GM18507 (cell line): ENCODE measurements at places on chromosomes 2 and 18.

DNA sequence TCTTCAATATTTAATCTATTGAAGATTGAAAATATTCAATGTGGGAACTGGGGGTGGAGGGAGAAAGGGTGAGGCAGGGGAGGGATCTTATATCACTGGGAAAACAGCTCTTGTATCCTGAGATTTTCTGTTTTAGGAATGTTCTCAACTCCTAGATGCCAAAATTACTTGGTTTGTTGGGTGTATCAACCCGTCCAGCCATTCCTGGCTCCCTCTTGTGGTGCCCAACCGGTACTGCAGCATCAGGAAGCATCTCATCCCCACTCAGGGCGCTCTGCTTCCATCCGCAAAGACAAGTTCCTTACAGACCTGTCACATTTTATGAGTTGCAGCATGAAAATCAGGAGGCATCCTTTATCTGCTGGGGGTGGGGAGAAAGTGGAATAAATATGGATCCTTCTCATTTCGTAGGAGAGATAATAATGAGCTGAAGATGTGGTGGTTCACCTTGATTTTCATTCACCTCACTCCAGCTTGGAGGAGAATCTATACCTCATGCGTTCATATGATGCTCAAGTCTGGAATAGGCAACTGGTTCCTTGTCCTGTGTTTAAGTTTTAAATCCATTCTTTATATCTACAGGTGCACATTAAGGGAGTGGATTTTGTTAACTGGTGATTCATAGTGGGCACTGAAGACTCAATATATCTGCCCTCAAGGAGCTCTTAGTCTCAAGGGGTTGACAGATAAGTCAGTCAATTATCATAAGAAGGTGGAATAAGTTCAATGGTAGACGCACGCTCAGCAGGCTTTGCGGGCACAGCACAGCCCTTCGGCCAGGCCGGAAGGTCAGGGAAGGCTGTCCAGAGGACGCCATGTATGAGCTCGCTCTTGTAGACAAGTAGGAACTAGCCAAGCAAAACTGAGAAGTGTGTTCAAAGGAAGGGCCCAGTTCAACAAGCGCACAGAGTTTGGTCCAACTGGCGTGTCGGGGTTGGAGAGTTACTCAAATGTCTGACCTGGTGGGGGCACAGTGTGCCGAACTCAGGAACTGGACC, 127.3 kb downstream of the RNF144A start:
- peak; percentile 42 for DNase-seq

DNA sequence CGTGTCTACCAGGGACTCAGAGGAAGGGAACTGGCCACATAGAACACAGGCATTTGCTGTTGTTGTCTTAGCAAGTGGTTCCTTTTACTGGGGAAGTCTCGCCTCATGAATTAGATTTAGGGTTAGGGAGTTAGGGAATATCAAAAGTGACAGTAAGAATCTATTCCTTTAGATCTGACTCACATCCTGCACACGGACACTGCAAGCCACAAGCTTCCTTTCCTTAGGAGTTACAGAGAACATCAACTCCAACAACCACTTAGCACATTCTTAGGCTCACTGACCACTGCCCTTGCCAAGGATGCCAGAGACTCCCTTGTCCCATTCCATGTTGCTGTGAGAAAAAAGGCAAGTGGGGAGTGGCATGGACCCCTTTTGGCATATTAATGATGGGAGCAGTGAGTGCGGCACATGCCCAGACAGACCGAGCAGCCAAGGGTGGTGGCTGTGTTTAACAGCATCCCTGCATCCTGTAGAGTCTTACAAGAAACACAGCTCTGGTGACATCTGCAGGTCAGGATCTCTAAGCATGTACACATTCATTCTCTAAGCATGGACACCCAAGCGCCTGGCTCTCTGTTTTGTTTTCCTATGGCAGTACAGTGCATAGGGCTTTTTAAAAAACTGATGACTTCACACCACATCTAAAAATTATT, 745.6 kb upstream of the RAB6C start:
- DNase-seq = no peak

DNA sequence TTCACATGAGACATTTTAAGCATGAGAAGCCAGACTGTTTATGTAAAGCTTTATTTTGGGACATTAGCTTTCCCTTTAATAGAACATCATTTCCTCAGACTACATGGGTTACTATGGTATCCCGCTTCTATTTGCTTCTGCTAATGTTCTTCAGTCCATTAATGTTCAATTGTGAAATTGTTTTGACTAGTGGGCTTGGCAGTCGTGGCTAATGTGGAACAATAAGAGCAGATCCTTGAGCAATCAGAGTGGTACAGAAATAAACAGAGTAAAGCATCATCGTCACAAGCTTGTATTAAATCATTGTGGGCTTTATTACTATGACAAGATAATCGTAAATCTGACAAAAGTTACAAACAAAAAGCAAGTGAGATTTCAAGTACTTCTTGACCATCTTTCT, 60.2 kb downstream of the PDE1A start:
- no peak for DNase-seq

DNA sequence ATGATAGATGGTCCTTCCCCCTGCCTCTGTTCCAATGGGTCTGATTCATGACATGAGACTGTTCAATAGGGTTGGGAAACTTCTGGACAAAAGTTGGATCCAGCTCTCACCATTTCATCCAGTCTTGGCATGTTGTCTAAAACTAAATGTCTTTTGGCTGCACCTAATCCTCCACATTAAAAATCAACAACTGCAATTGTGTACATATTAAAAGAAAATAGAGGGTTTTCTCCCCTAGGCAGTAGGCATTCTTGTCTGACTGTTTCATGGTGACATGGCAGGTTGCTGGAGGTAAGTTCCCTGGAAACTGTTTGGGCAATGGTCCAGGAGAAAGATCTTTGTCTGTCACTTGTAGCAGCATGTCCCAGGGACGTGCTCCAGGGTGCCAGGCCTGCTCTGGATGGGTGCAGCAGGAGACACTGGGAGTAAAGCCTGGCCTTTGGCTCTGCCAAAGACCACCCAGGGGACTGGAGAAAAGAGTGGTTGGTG, 135.8 kb downstream of the TCF4 start:
- no peak for DNase-seq

- DNase-seq = no peak
Measured at GRCh38 chr18:66872277-66872676, 268.4 kb upstream of the CDH19 start.

GRCh38 chr2:195532628-195533271, 124.3 kb upstream of the SLC39A10 start:
- no peak for DNase-seq

GRCh38 chr2:230898016-230898712, 26.9 kb downstream of the GPR55 start:
- DNase-seq = no peak

GRCh38 chr2:143192716-143193115, 63.5 kb downstream of the ARHGAP15 start:
- DNase-seq = no peak

DNA sequence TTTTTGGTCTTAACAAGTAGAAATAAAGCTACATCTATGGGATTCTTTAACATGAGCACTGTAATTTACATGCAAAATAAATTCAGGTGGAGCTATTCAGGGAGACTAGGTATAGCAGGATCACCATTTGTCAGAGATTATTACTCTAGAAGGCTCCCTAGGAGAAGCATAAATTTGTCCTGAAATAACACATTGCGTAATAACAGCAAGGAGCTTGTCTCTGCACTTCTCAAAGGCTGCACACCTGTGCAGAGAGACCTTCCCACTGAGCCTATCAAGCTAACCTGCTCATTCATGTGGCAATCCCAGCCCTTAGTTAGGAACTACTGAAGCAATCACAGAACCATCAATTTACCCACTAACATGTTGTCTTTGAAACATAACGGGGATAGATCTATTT, 437.4 kb upstream of the MC4R start:
- no peak for DNase-seq

GRCh38 chr18:3791238-3791637, 341.3 kb downstream of the TGIF1 start:
- DNase-seq = no peak

GRCh38 chr2:176500901-176501300, 231.7 kb downstream of the MTX2 start:
- DNase-seq = no peak
